Stimulated activated CD8-positive, alpha-beta memory T cell treated with anti-CD3 and anti-CD28 coated beads, Interleukin-4, amount 100 ng/mL, for 1 hour (primary cell): ENCODE measurements at places on chromosomes 3 and 15.

- no peak for DNase-seq
Measured at GRCh38 chr15:68278345-68278594, 725 bp downstream of the FEM1B start.

DNA sequence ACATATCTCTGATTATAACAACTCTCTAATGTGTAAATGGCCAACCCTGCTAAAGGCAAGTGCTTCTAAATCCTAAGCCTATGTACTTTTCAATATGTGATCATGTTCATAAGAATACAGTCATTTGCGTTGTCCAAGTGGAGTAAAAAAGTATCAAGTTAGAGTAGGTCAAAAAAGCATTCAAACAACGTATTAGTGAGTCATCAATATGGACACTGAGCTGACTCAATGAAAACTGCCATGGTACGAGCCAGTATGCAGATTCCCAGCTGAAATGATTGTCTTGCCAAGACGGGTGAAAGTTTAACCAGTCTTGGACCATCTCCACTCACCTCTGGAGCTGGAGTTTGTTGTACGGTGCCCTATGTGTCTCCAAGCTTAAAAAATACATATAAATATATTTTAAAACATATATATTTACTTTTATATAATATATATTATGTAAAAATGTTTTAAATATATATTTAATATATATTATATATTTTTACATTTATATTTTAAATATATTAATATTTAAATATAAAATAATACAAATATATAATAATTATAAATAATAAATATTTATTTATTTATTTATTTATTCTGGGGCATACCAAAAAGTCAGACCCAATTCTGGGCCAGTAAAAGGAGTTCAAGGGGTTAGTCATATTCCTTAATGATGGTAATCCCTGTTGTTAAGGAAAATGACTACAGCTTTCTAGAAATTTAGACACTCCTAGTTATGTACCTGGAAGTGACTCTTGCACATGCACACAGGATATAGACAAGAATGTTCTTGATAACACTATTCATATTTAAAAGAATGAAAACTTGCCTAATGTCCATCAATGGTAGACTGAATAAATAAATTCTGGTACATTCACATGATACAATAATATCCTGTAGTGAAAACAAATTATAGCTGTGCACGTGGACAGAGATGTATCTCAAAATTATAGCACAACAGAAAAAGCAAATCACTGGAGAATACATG, 27.2 kb downstream of the PLSCR4 start:
- DNase-seq, result no peak

- DNase-seq, result no peak
Measured at GRCh38 chr15:89623165-89623564, 32.1 kb downstream of the KIF7 start.

GRCh38 chr15:73515527-73515926, 72.6 kb downstream of the REC114 start:
- no peak for DNase-seq

DNA sequence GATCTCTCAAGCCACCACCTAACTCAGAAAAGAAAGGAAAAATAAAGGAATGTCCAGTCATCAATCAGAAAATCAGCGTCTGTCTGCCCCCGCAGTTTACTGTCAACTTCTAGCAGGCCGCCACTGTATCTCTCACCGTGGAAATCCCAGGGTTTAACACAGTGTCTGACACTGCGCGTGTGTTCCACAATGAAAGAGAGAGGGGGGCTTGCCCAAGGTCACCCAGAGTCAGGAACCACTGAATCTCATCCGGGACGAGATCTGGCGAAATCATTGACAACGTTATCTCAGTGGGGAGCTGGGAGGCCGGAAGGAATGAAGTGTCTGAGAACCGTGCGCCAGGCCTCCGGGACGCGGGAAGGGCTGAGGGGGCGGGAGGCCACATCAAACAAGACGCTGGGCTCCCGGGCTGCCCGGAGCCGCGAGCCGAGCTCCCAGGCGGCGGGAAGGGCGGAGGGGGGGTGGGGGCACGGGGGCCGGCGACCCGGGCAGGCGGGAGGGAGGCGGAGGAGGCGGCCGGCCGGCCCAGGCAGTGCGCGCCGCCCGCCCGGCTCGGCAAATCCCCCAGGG, 2.2 kb upstream of the HES1 start:
- no peak for DNase-seq

GRCh38 chr3:100993309-100993708, at the start of gene ABI3BP:
Gene ABI3BP, minus strand, starts transcription at chr3:100993421. Its CDS starts 37 bp downstream, at chr3:100993384.
- no peak for DNase-seq

DNA sequence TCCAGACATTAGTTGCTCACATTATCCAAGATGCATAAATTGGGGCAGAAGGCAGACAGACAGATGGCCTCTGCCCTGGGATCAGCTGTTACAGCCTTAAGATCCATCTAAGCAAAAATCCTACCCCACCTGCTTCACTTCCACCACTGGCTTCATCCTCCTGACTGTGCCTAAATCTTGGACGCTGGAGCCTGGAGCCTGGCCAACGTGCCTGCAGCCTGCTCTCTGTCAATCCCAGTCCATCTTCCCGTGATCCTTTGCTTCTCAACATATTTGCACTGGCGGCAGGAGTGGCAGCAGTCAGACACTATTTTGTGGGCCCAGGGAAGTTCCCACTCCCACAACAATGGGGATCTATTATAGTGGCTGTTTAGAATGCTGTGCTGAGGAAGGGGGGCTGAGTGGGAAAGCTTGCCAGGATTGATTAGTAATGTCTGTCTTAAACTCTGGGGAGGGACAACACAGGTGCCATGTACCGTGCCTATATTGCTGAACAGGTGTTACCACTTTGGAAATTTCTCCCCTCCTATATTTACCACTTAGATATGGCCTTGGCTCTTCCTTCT, 121.2 kb downstream of the MEGF11 start:
- DNase-seq, result no peak

DNA sequence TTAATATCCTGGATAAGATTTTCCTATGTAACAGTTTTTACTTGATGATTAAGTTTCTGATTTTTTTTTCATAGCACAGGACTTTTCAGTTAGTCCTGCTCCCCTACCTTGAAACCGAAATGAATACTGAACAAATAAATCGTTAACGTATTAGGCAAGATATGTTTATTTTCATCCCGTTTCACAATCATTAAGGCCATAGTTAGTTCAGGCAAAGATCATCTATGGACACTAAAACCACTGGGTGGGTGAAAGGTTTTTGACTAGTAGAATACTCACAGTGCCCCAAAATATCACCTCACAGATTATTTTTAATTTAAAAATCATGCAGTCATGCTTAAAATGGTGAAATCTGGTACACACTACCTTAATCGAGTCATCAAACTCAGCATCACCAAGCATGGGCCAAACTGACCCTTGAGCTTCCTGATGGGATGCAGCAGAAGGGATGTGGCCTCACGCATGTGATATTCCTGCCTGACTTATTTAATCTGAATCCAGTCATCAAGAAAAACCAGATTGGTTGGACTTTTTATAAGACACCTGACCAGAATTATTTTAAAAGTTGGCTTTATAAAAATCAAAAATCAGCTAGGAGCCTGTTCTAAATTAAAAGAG, 365.0 kb downstream of the LPP start:
- no peak for DNase-seq

DNA sequence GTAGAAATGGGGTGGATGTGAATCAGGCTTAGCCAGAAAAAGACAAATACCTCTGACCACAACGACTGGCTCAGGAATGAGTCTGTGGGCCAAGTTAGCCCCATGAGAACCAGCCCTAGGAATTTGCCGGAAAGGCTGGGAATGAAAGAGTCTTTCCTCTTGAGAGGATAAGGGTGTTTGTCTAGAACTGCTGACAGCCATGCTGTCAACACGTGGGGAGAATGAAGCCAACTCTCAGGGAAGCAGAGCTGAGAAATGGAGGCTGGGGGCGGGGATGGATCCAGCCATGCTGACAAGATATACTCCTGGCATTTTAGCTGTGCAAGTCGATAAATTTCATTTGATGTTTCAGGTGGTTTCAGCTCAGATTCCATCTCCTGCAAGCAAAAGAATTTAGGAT, 10.6 kb upstream of the SLC6A1 start:
- no peak for DNase-seq

GRCh38 chr15:61835496-61836106, 224.6 kb downstream of the VPS13C start:
- DNase-seq, result peak; percentile 25

GRCh38 chr15:100026041-100026440, 292.8 kb upstream of the LYSMD4 start:
- DNase-seq, result no peak

GRCh38 chr3:52439426-52440248, 5.3 kb downstream of the SEMA3G start:
- DNase-seq, result no peak

DNA sequence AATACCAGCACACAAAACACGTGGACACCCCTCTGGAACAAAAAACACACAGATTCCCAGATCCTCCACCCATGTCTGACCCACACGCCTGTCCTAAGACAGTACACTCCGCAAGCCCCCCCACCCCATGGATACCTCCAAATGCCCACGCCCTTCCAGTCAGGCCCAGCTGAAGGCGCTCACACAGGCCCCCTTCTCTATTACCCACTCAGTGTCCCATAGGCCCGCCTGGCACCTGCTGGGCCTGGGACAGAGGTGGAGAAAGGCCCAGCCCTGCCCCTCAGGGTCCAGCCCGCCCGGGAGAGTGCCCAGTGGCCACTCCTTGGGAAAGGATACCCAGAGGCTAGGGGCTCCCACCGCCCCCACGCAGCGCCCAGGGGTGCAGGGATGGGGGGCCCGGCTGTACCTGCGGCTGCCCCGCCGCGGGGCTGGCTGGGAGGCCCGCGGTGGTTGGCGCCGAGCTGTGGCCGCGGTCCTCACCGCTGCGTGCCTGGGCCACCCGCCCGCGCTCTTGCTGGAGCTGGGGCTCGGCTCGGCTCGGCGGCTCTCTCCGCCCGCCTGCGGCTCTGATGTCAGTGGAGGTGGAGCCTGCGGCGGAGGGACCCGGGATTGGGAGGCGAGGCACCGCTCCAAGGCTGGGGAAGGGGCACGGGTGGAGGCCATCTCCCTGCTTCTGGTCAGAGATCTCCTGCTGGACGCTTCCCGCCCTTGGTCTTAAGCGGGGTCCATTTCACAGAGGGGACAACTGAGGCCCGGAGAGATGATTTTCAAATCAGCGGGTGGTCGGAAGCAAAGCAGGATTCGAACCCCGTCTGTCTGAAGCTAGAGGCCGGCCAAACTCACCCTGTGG, at the start of gene CAMK1:
TSS of gene CAMK1 (minus strand) at position 522 of the 850 bp plus-strand sequence. CDS start 2,198 bp downstream, outside the sequence.
- DNase-seq, result no peak

DNA sequence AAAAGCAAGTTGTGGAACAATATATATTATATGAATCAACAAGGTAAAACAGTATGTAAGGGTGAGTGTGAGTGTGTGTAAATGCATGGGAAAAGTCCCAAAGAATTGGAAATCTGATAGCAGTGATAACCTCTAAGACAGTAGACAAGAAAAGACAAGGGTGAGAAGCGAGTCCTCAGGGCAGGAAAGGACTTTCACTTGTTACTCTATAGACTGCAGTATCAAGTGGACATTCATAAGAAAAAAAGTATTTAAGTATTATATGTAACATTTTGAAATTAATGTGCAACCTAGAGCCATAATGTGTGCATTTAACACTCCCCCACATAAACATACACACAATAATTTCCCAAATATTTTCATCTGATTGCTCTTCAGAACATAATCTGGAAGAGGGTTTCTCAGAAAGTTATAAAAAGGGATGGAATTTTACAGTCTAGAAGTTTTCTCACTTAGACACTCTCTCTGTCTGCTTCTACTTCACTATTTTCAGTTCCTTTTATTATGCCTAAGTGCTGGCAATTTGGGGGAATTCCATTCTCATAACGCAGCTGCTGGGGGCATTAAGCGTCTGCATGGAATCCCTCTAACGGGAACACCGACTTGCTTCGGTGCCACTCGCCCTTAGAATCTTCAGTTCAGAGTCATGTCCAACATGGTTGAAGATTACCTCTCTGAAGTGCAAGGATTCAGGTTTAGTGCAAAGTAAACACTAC, 50.0 kb upstream of the CDIN1 start:
- DNase-seq, result no peak
